Stomach (tissue), 19 donors: ENCODE measurements at places on chromosomes 11 and 22. TPM values are rescaled to one million over a fixed set of nuclear protein-coding genes. Genes with fewer than 3 reads are reported as not detected.

The MIF gene
- 496 TPM for polyA plus RNA-seq

The POU2AF3 gene
- 4.3 TPM for polyA plus RNA-seq

The IGLL1 gene
- not detected for polyA plus RNA-seq

The SNX32 gene
- 0.90 TPM for polyA plus RNA-seq

The UVRAG gene
- 8.9 TPM for polyA plus RNA-seq

The RBM7 gene
- 24.3 TPM for polyA plus RNA-seq

The SCGB1A1 gene
- polyA plus RNA-seq, result not detected

The KLHDC7B gene
- not detected for polyA plus RNA-seq

The OR52N4 gene
- not detected for polyA plus RNA-seq

The SCGB1D2 gene
- polyA plus RNA-seq, result not detected

The SLC22A12 gene
- not detected for polyA plus RNA-seq

The RIC3 gene
- 2.3 TPM for polyA plus RNA-seq

The SLC39A13 gene
- polyA plus RNA-seq, result 27.1 TPM

The OR52E8 gene
- not detected for polyA plus RNA-seq

The NXPE1 gene
- polyA plus RNA-seq, result not detected

The RPS13 gene
- polyA plus RNA-seq, result 3,236 TPM

The CD248 gene
- polyA plus RNA-seq, result 5.6 TPM

The KCNQ1OT1 gene
- polyA plus RNA-seq, result under 0.01 TPM

The SEC14L2 gene
- polyA plus RNA-seq, result 10.0 TPM

The TRIM29 gene
- polyA plus RNA-seq, result 1.4 TPM

The DBX1 gene
- not detected for polyA plus RNA-seq

The GAS2 gene
- 1.9 TPM for polyA plus RNA-seq

The JHY gene
- 0.73 TPM for polyA plus RNA-seq

The JOSD1 gene
- polyA plus RNA-seq, result 17.9 TPM

The GGTLC2 gene
- polyA plus RNA-seq, result not detected

The CATSPER1 gene
- polyA plus RNA-seq, result 0.08 TPM

The RAB38 gene
- polyA plus RNA-seq, result 2.9 TPM

The NRIP3 gene
- 1.5 TPM for polyA plus RNA-seq

The RASSF7 gene
- polyA plus RNA-seq, result 73.0 TPM

The APOL4 gene
- polyA plus RNA-seq, result 8.2 TPM

The ISX gene
- polyA plus RNA-seq, result not detected

The PRR33 gene
- polyA plus RNA-seq, result not detected

The MS4A3 gene
- not detected for polyA plus RNA-seq

The ASPHD2 gene
- polyA plus RNA-seq, result 0.93 TPM
